ENCODE measurements at places on chromosomes 7 and 10.

DNA sequence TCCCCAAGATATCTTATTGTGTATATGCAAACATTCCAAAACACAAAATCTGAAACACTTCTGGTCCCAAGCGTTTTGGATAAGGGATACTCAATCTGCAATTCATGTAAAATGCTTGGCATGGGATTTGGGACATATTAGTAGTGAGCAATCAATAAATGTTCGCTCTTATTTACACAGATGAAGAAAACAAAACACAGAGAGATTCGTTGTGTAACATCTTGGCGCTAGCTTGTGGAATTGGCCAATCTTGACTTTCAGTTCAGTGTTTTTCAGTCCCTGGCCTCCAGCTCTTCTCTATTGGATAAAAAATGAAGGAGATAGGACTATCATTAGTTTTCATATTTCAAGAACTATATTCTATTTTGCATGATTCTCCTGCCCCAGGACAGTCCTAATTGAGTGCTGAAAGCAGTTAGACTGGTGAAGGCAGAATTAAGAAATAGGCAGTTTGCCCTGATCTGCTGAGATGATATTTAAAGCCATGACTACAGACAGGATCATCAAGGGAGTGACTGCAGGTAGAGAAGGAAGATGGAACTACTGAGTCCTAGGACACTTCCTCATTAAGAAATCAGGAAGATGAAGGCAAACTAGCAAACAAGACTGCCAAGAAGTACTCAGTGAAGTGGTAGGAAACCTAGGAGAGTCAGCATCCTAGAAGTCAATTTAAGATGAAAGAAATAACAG is 1.8 kb downstream of the PNLIPRP3 start:
- DNase-seq: no peak

GRCh38 chr10:126015413-126015812 is 119.0 kb downstream of the FANK1 start:
- DNase-seq: no peak

DNA sequence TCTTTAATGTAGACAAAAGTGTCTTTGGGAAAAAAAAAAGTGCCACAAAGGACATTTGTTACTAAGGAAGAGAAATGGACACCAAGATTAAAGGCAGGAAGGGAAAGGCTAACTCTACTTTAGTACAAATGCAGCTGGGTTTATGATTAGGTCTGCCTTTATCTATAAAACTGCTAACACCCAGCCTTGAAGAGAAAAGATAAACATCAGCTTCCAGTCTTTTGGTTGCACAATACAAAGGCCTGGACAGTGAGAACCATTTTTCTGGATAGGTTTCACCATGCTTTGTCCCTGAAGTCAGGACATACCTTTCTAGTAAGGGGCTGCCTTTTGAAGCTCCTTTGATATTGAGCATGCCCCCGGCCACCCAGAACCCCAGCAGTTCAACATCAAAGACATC is 45.1 kb downstream of the ZNF248 start:
- DNase-seq: no peak

GRCh38 chr7:130367088-130367755 is 13.1 kb upstream of the CPA1 start:
- no peak for DNase-seq

- DNase-seq: no peak
Measured at GRCh38 chr10:71067098-71067740, 145.2 kb upstream of the UNC5B start.

- DNase-seq: no peak
Measured at GRCh38 chr7:127967281-127967680, 64.0 kb downstream of the LRRC4 start.

DNA sequence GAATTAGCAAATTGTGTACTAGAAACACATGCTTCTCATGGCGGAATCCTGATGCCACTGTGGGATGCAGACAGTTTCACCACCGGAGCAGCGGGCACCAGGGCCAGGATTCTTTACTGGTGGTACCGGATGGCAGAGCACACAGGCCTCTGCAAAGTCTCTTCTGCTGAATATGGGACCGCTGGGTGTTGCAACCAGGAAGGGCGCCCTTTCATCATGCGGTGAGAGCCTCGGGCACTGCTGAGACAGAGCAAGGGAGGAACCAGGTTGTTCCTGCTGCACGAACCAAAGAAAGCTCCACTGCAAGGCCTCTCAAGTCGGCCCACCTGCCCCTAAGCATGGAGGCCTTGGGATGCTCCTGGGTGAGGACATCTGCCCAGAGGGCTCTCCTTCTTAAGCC is 57.0 kb upstream of the NMT2 start:
- no peak for DNase-seq
